ENCODE measurements at places on chromosomes 7 and 10.
A peak's percentile ranks its signal among the peaks of the same experiment; 100 is the strongest.

GRCh38 chr10:29635711-29636144 lies 957 bp upstream of the SVIL start:
- DNase-seq = no peak

GRCh38 chr10:84172467-84173356 lies 889 bp upstream of the GPR15LG start:
- DNase-seq = no peak

DNA sequence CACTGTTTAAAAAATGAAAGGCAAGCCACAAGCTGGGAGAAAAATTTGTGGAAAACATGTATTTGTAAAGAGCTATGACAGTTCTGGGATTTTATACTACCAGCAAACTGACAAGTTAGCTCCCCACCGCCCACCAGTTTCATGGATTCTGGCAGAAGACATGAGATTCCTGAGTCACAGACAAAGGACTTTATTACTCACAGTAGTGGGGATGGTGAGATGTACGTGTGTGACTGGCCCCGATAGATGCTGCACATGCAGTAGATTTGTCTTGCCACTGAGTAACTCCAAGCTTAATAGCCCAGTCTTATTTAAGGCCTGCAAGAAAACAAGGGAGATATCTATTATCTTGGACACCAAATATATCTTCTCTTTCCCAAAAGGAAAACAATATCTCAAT lies 281.7 kb downstream of the AHR start:
- DNase-seq = peak; percentile 91

- DNase-seq = peak; percentile 9
Observed at GRCh38 chr10:27911539-27911938, 87.3 kb downstream of the ODAD2 start.

GRCh38 chr10:101065481-101066145 lies 3.8 kb downstream of the KAZALD1 start:
- DNase-seq = peak; percentile 48

DNA sequence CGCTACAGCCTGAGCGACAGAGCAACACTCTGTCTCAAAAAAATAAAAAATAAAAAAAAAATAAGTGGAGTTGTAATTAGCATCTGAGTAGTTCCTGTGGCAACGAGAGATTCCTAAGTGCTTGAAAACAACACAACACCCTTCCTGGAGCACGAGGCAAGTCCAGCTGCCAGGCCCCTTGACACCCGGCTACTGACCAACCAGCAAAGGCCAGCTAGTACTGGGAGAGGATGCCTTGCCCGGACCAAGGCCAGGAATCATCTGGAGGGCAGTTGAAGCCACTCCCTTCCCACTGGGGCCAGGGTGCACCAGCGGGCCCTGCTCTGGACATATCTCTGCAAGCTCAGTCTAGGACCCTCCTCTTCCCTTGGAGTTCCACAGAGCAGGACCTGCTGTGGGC lies 536 bp downstream of the C10orf105 start:
- no peak for DNase-seq

- no peak for DNase-seq
Observed at GRCh38 chr10:11586170-11586569, 25.3 kb downstream of the USP6NL start.

- peak; percentile 44 for DNase-seq
Observed at GRCh38 chr10:79274279-79275104, 72.8 kb upstream of the PPIF start.

DNA sequence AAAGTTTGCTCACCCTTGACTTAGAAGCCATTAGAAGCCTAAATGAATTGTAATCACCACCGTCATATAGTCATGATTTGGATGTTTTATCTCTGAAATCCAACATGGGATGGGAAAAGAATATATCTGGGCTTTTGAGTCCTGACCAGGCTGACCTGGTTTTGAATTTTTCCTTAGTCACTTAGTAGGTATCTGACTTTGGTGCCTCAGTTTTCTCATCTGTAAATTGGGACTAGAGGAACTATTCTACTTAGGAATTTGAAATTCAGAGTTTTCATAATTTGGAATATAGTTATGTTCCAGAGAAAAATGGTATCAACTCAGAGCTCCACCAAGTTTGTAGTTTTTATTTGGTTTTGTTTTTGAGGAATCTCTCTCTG lies 40.9 kb downstream of the SHOC2 start:
- no peak for DNase-seq

DNA sequence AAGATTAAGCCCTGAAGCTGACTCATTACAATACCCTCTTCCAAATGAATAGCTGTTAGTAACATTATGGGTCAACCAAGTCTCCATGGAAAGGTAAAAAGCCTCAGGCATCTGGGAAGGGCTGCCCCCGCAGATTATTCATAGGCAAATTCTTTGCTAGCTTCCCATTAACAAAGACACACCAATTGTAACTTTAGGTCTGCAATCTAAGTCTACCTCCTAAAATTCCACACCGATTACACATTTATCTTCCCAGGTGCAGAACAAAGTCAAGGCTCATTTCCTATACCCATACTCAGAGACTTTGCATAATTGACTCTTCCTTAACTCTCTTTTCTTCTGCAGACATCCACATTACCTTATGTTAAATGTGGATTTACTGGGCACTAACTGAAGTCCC lies 826.3 kb upstream of the MBL2 start:
- DNase-seq = no peak

DNA sequence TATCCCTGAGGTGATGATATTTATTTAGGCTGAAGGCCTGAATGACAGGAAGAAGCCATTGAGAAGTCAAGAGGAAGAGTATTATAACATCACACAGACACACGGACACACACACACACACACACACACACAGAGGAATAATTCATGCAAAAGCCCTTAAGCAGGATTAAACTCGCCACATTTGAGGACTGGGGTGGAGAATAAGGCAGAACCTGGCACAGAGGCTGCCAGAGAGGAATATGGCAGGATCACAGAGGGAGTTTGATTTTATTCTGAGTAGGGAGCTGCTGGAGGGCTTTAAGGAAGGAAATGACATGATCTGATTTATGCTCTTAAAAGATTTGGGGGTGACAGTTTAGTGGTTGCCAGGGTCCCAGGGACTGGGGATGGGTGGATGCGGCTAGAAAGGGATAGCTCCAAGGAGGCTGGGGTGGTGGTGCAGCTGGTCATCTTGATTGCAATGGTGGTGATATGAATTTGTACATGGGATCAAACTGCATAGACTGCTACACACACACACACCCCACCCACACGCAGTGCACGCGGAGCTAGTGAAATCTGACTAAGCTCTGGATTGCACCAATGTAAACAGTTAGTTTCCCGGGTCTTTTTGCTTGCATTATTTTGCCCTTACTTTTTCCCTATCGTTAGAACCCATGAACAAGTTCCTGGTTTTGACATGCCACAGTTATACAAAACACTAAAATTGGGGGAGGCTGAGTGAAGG lies 11.2 kb downstream of the SMURF1 start:
- no peak for DNase-seq

GRCh38 chr7:14639329-14639728 lies 263.2 kb downstream of the DGKB start:
- no peak for DNase-seq

DNA sequence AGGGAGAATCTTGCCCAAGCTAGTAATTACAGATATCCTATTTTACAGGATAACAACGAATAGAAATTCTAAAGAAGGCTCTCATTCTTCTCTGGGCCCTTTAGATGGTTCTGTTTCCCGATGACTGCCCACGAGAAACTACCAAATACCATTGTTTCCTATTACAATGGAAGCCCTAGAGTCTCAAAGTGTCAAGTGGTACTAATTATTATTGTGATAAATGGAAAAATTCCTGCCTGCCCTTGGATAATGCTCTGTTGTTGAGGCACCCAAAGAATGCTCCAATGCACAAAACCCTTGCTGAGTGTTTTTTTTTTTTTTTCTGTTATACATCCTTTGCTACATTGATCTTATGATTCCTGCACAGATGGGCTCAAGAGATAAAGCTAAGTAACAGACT lies 504.5 kb downstream of the XPNPEP1 start:
- no peak for DNase-seq

DNA sequence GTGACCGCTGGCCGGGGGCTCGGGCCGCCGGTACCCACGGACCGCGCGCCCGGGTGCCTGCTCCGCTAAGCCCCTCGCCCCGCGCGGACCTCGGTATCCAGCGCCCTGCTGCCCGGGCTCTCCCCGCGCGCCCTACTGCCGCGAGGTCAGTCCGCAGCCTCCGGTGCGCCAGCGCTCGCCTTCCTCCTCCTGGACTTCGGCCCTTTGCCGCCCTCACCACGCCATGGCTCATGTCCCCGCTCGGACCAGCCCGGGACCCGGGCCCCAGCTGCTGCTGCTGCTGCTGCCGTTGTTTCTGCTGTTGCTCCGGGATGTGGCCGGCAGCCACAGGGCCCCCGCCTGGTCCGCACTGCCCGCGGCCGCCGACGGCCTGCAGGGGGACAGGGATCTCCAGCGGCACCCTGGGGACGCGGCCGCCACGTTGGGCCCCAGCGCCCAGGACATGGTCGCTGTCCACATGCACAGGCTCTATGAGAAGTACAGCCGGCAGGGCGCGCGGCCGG lies 483 bp downstream of the GDF10 start:
- no peak for DNase-seq

DNA sequence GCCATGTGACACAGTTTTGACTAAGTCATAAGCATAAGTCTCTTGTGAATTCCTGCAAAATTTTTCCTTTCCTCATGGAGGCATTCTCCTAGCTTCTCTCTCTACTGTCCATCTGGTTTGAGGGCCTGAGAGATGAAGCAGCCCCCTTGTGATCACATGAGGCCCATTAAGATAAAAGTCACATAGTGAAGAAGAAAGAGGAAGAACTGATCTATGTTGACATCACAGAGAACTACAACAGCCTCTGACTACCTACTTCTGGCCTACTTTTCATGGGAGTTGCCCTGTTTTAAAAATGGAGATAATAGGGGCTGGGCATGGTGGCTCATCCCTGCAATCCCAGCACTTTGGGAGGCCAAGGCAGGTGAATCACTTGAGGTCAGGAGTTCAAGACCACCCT lies 50.4 kb downstream of the TFEC start:
- no peak for DNase-seq

GRCh38 chr10:118500477-118501104 lies 94.9 kb downstream of the PRLHR start:
- DNase-seq = no peak

- no peak for DNase-seq
Observed at GRCh38 chr7:152594801-152595200, 81.1 kb downstream of the XRCC2 start.

DNA sequence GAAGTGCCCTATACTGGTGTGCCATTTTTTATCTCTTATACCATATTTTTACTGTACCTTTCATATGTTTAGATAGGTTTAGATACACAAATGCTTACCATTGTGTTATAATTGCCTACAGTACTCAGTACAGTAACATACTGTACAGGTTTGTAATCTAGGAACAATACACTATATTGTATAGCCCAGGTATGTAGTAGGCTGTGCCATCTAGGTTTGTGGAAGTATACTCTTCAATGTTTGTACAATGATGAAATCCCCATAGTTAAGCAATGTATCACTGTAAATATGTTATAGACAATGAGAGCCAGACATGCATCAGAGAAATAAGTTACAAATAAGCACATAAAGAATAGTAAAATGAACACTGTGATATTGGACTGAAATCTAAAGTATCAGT lies 109.1 kb downstream of the IQUB start:
- DNase-seq = no peak

DNA sequence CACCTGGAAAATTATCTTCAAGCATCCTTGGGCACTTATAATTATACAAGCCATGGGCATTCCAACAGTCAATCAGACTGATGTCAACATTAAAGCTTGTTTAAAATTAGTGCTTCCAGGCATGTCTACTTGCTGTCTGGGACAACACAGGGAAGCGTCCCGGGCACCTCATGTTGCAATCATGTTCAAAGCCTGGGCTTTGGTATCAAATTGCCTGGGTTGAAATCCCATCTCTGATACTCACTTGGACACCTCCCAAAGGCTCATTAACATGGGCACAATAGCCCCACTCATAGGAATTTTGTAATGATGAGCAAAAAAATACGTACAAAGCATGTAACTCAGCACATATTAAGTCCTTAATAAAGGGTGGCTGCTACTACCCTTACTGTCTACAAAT lies 14.4 kb downstream of the AIFM2 start:
- no peak for DNase-seq

- peak; percentile 21 for DNase-seq
Observed at GRCh38 chr7:6012355-6013104, 3.5 kb downstream of the AIMP2 start.

GRCh38 chr7:120920034-120920433 lies 30.5 kb upstream of the ING3 start:
- DNase-seq = no peak

- peak; percentile 70 for DNase-seq
Observed at GRCh38 chr7:84021292-84021908, 173.2 kb downstream of the SEMA3A start.

DNA sequence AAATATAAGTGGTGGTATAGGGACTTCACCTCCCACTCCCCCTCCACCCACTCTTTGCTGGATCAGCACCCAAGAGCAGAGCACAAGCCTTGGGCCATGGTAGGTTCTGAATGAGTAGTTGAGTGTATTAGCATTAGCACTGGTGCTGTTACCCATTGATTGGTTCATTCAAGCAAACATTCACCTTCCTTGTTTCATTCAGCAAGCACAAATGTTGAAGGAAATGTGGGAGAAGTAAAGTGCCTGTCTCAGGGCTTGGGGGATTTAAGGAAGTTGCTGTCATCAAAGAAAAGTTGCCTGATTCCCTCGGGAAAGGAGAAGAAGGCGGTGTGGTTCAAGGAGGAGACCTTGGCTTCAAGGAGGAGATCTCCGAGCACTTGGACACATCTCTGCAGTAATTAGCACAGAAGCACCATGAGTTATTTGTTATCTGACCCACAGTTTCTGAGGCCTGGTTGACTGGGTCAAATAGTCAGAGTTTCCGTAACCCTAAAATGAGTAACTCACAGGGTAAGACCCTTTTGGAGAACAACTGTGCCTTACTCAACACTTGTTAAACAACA lies 17.3 kb downstream of the IL2RA start:
- DNase-seq = no peak

DNA sequence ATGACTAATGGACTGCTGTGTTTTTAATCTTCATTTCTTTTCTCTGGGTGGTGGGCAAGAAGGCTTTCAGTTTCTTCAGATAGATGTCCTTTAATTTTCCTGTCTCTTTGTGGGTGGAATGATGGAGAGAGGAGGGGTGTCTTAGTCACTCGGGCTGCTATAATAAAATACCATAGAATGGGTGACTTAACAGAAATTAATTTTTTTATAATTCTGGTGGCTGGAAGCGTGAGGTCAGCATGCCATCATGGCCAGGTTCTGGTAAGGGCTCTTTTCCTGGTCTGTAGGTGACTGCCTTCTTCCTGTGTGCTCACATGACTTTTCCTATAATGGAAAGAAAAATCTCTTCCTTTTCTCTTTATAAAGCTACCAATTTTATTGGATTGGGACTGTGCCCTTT lies 6.3 kb downstream of the RSBN1L start:
- no peak for DNase-seq
